ENCODE measurements at places on chromosomes 7 and 10.

DNA sequence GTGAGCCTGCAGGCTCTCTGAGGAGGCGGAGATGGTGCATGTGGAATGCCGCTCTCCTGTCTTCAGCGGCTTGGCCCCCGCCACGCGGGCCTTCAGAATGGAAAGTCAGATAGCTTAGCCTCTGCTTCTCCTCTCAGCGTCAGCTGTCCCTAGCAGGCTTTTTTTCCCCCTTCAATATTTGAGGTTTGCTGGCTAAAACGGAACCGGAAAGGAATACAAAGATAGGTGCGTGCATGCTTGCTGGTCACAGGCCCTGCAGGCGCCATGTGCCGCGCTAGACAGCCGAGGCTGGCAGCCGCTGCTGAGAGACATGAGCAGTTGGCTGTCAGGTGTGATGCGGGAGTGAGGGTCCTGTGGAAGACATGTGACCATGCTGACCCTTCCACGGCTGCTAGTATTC, 161.2 kb upstream of the COBL start:
- DNase-seq = no peak

DNA sequence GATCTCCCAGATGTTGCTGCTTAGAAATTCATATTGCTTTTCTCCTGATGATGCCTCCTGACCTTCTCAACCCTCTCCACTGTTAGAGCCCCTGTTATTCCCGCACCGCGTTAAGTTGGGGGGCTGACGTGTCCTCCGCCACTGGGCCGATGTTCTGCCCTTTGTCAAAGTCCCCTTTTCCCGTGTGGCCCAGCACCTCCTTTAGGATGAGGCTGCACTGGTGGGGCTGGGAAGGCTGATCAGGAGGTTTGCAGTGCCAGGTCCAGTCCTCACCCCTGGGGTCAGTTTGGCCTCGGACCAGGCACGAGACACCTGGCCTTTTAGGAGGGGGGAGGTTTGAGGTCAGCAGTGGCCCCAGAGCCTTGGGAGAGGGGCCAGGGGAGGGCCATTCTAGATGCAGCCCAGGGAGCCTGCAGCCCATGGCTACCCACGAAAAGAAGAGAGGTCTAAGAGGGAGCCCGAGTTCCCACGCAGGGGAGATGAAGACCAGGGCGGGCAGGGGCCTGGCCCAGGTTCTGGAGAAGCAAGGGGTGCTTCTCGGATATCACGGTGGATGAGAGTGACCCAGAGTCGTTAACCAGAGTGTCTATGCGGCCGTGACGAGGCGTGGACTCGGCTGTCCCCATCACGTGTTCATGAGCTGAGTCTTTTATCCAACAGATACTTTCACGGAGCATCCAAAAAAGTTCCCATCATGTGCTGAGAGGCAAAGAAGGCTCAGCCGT, 150.4 kb downstream of the DNAJB6 start:
- DNase-seq = no peak

GRCh38 chr10:71268758-71269157, 50.3 kb upstream of the SLC29A3 start:
- no peak for DNase-seq

DNA sequence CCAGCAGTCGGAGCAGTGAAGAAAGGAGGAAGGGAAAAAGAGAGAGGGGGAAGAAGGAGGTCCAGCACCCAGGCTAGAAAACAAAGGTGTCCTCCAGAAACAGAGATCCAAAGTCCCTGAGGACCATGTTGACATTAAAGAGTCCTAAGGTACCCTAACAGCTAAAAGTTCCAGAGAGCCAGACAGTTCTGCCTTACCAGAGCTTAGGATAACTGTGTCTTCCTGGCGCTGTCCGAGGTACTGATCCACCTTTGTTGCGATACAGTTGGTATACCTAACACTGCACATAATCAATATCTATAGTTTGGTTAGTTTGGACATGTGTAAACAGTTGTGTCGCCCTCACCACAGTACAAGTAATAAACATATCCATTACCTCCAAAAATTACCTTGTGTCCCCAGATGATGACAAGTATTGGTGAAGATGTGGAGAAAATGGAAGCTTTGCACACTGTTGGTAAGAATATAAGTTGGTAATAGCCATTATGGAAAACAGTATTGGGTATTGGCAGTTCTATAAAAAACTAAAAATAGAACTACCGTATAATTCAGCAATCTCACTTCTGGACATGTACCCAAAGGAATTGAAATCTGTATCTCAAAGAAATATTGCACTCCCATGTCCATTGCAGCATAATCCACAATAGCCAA, 59.8 kb downstream of the GRID1 start:
- DNase-seq = peak; percentile 18

GRCh38 chr7:129285111-129285510, 60.3 kb downstream of the AHCYL2 start:
- no peak for DNase-seq

GRCh38 chr7:157801113-157801512, 464.3 kb downstream of the DNAJB6 start:
- DNase-seq = no peak

DNA sequence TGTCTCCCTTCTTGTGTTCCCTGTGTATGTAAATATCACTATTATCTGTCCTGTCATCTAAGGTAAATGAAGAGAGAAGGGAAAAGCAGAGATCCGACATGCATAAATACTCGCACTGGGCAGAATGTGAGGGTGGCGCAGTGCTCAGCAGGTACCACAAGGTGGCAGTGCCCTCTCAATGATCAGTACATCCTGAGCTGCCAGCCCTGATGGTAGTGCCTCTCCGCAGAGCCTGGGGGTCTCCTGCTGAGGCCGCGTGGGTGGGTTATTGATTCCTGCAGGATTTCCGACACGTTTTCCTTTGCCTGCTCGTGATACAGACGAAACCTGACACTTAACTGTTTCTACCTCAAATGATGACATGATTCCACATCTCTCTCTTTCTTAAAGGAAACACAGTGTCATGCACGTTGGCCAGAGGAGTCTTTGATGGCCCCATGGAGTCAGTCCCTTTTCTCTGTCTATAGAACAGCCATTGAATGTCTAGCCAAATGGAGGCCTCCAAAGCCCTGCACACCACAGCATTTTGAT, 19.8 kb downstream of the RGR start:
- peak; percentile 63 for DNase-seq

- no peak for DNase-seq
Measured at GRCh38 chr7:55233001-55233400, 132.1 kb upstream of the LANCL2 start.

- peak; percentile 51 for DNase-seq
Measured at GRCh38 chr7:36129048-36129534, 24.0 kb upstream of the EEPD1 start.

DNA sequence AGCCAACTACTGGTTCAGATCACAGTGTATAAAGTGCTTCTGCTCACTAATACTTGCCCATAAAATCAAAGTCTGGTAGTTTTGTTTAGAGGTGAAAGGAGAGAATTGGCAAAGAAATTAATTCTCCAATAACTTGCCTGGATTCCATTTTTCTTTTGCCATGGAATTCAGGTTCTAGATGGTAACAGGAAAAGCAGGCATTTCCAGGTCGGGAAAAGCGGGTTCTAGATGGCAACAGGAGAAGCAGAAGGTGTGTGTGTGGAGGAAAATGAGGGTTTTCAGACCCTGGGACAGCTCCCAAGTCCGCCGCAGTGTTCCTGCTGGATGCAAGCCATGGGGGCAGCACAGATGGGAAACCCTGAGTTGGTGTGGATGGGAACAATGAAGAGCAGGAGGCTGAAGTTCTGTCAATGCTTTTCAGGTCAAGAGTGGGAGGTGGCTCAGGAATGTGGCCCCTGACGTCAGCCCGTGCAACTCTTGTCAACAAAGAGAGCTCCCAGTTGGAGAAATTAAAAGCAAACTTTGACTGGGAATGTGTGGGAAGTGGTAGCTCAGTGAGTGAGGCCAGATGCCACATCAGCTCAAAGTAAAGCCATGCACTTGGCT, 696.7 kb downstream of the LRMDA start:
- no peak for DNase-seq
